A673 (cell line): ENCODE measurements at places on chromosomes 1 and 21. TPM values are rescaled to one million over a fixed set of nuclear protein-coding genes. Genes with fewer than 3 reads are reported as not detected.

DNA sequence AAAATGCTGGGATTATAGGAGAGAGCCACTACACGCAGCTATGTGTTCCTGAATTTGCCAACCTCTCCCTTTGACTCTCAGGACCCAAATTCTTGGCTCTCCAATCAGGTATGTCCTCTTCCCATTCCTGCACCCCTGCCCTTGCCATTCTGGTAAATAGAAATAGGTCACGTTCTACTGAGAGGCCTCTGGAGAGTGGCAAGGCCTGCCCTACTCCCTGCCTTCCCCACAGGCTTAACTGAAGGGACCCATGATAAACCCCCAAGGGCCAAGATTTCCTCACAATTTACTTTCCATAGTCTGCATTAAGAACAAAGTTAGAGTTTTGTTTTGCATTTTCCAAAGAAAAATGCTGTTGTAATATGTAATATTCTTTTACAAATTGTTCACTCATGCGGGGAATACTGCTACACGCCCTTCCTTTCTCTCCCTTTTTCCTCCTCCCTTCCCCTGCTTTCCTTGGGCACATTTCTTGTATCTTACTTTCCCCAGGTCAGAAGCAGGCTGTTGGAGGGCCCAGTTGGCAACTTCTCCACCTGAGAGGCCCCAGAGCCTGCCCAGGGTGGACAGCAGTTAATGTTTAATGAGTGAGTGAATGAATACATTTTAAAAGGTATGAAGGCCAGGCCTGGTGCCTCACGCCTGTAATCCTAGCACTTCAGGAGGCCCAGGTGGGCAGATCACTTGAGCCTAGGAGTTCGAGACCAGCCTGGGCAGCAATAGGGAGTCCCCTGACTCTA is 33.9 kb upstream of the PUM1 start:
- no peak overlapping the region for H3K27ac ChIP-seq
- H3K4me1 ChIP-seq: no peaks in the 10 kb centered on the region
- no peaks in the 10 kb centered on the region for H3K36me3 ChIP-seq
- no peak overlapping the region for H3K4me3 ChIP-seq
- DNase-seq: no peak

The CD1D gene
- 0.79 and 1.3 TPM in 2 replicates for total RNA-seq

- no peaks in the 10 kb centered on the region for H3K4me1 ChIP-seq
- H3K27ac ChIP-seq: no peak overlapping the region
- no peaks in the 10 kb centered on the region for H3K36me3 ChIP-seq
- DNase-seq: no peak
- no peaks in the 10 kb centered on the region for H3K27me3 ChIP-seq
These were observed 4.3 kb upstream of the ANKRD65 start for GRCh38 chr1:1425426-1425752.

The FAM43B gene
- total RNA-seq: not detected in 2 replicates

The CFHR3 gene
- not detected in 2 replicates for total RNA-seq

The SMIM12 gene
- total RNA-seq: 34.7 and 37.5 TPM in 2 replicates

GRCh38 chr1:184635347-184635979 is 119.2 kb downstream of the EDEM3 start:
- H3K4me3 ChIP-seq: no peak overlapping the region
- H3K4me1 ChIP-seq: peaks cover 8% of the 10 kb centered on the region
- DNase-seq: no peak
- H3K27me3 ChIP-seq: no peaks in the 10 kb centered on the region
- no peaks in the 10 kb centered on the region for H3K36me3 ChIP-seq
